Ovary (tissue), 10 donors: ENCODE measurements at places on chromosomes 13 and 19.
A peak's percentile ranks its signal among the peaks of the same experiment; 100 is the strongest.

DNA sequence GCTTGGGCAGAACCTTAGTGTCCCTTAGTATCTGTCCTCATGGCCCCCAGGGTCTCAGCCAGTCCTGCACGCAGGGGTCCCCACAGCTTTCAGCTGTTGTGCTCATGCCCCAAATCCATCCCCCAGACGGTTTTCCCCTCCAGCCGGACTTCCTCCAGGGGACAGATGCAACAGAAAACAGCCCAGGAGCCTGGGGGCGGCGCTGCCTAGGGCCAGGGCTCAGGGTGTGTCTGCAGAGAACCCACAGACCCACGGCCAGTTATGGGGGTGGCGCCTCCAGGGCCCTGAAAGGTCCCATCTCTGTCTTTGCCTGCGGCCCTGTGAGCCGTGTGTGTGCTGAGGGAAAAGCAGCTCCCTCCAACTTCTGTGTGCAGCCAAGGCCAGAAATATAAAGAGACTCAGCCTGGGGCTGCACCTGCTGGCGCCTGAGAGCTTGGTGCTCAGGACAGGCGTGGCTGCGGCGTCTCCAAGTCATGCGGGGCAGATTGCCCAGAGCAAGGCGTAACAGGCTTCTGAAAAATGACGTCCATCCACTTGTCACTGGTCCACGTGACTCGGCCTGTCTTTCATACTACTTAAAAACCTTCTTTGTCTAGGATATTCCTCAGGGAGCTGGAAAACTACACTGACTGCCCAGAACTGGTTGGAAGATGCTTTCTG is 22.1 kb upstream of the F7 start:
- no peak overlapping the region for H3K4me3 ChIP-seq
- H3K27ac ChIP-seq, result no peak overlapping the region
- H3K4me1 ChIP-seq, result no peaks in the 10 kb centered on the region
- no peaks in the 10 kb centered on the region for H3K27me3 ChIP-seq

DNA sequence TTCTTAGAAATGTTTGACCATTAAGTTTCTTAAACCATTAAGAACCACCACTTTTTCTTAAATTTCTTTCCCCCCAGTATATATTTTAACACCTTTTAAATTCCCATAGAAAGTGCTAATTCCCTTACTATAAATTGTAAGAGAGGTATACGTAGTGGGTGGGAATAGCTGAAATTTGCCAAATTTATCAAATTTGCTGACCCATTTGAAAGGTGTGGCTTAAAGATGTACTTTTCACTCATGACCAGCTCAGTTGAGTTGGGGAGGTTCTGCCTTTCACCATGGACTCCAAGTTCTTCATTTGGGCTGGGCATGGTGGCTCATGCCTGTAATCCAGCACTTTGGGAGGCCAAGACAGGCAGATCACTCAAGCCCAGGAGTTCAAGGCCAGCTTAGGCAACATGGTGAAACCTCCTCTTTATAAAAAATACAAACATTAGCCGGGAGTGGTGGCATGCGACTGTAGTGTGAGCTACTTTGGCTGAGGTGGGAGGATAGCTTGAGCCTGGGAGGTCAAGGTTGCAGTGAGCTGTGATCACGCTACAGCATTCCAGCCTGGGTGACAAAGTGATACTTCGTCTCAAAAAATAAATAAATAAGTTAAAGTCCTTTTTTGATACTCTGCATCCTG is 133.2 kb downstream of the MRPL57 start:
- no peak for DNase-seq
- no peak overlapping the region for H3K4me3 ChIP-seq
- H3K36me3 ChIP-seq, result no peaks in the 10 kb centered on the region
- no peak overlapping the region for H3K27ac ChIP-seq
- no peaks in the 10 kb centered on the region for H3K4me1 ChIP-seq

- DNase-seq, result no peak
- H3K36me3 ChIP-seq, result no peaks in the 10 kb centered on the region
- H3K27ac ChIP-seq, result no peak overlapping the region
- H3K4me1 ChIP-seq, result peaks cover 19% of the 10 kb centered on the region
These were observed 45.2 kb upstream of the GPI start for GRCh38 chr19:34319785-34320184.

DNA sequence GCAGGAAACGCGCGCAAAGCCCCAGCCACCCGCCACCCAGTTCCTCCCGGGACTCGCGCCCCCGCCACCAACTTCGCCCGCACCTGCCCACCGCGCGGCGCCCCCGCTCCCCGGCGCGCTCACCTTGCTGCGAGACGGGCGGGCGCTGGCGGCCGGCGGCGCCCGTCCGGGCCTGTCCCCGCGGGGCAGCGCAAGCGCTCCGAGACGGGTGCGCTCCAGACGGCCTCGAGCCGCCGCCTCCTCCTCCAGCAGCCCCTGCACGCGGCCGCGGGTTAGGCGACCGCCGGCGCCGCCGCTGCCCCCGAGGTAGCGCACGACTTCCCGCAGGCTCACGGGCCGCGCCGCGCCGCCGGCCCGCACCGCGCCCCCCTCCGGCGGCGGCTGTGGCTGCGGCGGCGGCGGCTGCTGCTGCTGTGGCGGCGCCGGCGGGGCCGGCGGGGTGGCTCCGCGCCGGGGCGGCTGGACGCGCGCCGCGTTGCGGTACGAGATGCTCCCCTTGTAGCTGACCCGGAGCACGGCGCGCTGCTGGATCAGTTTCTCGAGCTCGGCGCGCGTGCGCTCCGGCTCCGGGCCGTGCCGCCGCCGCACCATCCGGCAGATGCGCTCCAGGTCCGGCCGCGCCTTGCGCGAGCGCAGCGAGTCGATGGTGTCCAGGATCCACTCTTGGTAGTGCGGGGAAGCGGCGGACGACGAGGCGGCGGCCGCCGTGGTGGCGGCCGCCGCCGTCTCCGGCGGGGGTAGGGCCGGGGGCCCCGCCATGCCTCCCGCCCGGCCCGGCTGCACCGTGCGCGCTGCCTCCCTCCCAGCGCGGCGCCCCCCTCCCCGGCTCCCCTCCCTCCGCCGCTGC is 666 bp downstream of the SAMD1 start:
- H3K4me1 ChIP-seq, result peaks cover 5% of the 10 kb centered on the region
- H3K4me3 ChIP-seq, result peak overlapping the region; percentile 85
- H3K27ac ChIP-seq, result peak overlapping the region; percentile 91
- no peaks in the 10 kb centered on the region for H3K36me3 ChIP-seq
- DNase-seq, result peak; percentile 53

GRCh38 chr19:590396-590745 is 690 bp downstream of the HCN2 start:
- DNase-seq, result no peak
- no peak overlapping the region for H3K4me3 ChIP-seq
- H3K4me1 ChIP-seq, result peaks cover 2% of the 10 kb centered on the region

GRCh38 chr13:62910541-62911060 is 1495.0 kb upstream of the PCDH20 start:
- no peak overlapping the region for H3K4me3 ChIP-seq
- H3K27me3 ChIP-seq, result no peaks in the 10 kb centered on the region
- no peaks in the 10 kb centered on the region for H3K36me3 ChIP-seq

GRCh38 chr13:103351035-103351828 is 285.0 kb upstream of the SLC10A2 start:
- no peaks in the 10 kb centered on the region for H3K36me3 ChIP-seq
- H3K4me3 ChIP-seq, result no peak overlapping the region
- H3K27me3 ChIP-seq, result no peaks in the 10 kb centered on the region
- DNase-seq, result no peak
- H3K27ac ChIP-seq, result no peak overlapping the region
